ENCODE measurements at places on chromosomes 1 and 21.

DNA sequence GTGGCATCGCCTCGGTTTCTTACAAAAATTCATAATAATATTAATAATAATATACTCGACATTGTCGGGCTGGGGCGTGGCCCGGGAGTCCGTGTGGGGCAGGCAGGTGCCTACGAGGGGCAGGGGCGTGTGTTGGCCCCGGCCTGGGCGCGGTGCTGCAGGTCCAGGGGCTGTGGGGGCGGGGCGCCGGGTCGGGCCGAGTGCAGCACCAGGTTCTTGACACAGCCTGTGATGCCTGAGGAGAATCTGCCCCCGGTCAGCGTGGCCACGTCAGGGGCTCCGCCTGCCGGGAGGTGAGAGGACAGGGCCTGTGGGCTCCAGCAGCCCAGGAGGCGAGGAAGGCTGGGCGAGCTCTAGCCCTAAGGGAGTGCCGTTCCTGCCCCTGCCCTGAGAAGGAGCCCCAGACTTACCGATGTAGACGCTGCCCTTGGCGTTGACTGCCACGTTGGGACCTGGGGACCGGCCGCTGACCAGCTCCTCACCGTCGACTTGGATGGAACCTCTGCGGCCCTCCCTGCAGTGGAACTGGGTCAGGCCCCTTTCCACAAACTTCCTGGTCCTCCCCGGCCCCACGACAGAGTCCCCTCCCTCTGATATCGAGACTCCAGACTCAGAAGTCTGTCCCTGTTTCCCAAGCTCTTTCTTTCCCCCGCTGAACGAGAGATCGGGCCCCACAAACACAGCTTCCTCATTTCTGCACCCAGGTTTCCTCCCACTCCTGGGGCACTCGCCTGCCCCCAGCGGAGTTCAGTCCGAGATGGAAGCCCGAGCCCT is 11.3 kb downstream of the LDLRAD2 start:
- no peak for DNase-seq

GRCh38 chr1:76615253-76616035 is 251.8 kb upstream of the ST6GALNAC5 start:
- no peak for DNase-seq

DNA sequence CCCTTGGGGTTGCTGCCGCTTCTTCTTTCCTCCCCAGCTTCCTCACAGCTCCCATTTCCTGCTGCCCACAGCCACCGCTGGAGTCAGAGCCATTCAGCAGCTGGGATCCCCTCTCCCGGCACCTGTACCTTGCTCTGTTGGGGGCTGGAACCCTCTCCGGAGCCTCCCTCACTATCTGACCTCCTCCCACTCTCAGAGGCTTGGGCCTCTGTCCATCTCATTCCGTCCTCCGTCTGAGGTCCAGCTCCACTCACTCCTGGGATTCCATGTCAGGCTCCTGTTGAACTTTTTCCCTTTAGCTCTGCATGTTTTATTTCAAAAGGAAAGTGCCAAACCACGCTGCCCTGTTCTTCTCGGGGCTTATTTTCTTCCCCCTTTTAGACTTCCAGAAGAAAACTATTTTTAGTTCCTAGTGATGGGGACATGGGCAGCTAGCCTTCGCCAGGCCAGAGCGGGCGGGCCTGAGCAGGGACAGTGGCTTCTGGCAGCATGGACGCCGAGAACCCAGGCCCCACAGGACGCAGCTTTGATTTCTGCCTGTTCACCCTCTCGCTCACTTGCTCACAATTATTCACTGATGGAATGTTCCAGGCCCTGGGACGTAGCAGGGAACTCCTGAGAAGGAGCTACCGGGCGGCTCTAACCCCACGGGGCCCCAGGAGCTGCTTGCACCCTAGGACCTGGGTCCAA is 79.2 kb downstream of the ARHGEF10L start:
- DNase-seq: no peak

DNA sequence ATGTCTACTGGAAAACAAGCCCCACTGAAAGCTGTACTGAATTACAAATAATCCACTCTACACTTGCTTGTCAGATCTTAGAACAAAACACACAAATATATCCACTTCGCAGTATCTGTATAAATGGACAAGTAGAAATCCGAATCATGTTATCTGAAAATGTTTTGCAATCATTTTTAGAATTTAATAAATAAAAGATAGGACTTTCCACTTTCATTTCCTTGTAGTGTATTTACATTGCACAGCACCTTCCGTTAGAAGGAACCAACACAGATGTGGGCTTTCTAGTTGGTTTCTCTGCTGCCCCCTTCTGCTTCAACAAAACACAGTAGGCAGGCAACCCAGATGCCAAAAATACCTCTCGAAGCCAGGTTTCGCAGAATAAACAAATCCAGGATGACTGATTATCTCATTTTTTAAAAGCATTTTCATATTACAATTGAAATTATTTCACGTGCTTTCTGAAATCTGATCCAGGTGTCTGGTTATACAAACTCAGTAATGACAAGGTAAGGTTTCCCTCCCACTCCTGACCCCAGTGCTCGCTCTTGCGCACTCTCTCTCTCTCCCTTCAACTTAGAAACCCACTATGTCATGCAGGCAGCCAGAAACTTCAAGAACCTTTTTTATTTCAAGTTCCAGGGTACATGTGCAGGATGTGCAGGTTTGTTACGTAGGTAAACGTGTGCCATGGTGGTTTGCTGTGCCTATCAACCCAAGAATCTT is 389.9 kb downstream of the SMYD3 start:
- DNase-seq: no peak

GRCh38 chr1:190029441-190029840 is 448.2 kb downstream of the BRINP3 start:
- DNase-seq: no peak

DNA sequence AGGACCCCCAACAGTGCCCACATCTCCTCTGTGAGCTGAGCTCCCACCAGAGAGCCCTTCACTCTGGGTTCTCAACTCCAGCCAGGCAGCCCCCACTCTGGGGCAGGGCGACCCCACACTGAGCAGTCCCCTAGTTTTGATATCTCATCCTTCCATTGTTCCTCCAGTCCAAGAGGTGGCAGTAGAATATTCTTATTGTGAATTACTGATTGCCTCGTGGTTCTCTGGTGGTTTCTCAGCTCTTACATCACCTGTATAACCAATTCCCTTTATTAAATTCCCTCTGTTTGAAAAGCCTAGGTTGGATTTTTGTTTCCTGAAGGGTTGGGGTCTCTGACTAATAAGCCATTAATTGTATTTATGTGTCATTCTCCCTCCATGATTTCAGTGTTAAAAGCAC is 407.5 kb downstream of the SETD4 start:
- no peak for DNase-seq

DNA sequence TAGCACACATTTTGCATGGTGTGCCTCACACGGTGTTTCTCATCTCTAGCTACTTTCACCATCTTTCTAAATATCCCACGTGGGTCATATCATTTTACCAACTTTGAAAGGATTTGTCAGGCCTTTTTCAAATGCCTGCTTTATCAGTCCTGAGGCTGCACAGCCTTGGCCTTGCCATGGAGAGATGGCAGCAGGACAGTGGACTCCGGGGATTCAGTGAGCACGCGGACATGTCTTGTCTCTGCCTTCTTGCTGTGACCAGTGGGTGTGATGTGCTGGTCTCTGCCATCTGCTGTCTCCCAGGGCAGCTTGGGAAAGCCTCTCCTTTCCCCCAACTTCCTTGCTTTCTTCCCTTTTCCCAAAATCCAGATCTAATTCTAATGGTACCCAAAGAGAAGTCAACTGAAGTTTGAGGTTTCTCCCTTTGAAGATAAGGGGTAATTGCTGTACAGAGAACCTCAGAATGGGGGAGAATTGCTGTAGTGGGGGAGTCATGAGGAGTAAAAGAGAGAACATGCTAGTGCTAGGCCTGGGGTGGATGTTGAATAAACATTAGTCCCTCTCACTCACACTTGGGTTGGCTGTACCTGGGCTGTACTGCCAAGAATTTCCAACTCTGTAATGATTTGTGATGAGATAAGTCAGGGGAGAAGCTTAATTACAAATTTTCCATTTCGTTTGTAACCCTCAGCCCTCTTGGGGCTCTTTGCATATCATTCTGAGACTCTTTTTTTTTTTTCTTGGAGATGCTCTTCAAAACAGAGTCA is 99.5 kb downstream of the GALNT2 start:
- DNase-seq: no peak

DNA sequence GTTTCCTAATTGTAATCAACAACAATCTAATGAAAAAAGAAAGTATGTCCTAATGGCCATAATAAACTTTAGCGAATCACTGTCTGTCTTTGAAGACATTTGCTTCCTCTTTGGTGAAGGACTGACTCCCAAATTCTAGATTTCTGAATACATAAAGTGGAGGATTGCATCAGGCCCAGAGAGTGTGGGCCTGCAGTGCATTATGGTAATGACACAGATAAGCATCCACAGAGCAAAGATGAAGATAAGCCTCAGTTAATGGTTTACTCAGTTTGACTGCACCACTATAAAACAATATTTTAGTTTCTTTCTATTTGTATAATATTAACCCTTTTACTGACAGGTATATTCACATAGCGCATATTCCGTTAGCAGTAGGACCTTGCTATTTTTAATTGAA is 365.5 kb downstream of the KCTD3 start:
- DNase-seq: no peak

DNA sequence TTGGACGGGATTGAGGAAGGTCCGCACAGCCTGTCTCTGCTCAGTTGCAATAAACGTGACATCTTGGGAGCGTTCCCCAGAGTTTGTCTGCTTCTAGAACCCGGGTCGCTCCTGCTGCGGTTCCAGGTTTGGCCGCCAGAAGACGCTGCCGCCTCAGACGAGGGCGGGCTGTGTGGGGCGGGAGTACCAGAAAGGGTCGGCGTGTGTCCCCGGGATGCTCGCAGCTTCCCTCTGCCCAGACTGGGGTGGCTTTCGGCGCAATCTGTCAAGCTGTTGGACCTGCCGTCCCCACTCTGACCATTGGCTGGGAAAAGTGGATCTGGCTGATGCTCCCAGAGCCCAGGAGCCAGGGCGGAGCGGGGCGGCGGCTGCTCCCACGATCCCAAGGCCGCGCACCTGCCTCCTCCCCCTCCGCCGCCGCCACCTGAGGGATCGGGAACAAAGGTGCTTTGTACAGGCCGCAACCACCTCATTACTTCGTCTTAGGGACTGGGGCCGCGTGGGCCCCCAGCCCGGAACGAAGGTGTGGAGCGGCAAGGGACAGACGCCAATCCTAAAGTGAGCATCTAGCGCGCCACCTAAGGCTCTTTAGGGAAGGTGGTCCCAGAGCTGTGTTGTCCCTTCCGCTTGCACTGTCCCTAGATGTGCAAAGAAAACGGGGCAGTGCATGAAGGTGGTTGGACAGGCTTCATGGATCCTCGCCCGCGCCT is 683 bp upstream of the EFNA4 start:
- no peak for DNase-seq

GRCh38 chr1:9849691-9850441 is 26.1 kb upstream of the CLSTN1 start:
- no peak for DNase-seq

GRCh38 chr1:163295949-163296348 is 25.8 kb upstream of the NUF2 start:
- no peak for DNase-seq

GRCh38 chr1:40058453-40059337 is 18.2 kb downstream of the CAP1 start:
- DNase-seq: no peak
